ENCODE measurements at places on chromosomes 16 and 17.

- no peak for DNase-seq
Measured at GRCh38 chr17:8444494-8444893, 8.8 kb downstream of the NDEL1 start.

GRCh38 chr16:88086571-88087516 is 135.6 kb downstream of the BANP start:
- no peak for DNase-seq

DNA sequence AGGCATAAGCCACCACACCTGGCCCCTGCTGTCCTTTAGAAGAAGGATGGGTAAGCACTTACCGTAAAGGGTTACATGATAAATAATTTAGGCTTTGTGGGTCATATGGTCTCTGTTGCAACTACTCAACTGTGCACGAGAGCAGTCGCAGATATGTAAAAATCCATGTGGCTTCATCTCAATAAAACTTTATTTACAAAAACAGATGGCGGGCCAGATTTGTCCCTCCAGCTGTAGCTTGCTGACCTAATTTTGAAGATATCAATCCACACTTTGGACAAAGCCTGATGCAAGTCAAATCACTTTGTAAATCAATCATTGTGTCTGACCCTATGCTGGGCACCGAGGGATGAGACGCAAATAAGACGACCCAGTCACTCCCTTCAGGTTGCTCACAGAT is 12.1 kb downstream of the TEKT5 start:
- DNase-seq, result no peak

DNA sequence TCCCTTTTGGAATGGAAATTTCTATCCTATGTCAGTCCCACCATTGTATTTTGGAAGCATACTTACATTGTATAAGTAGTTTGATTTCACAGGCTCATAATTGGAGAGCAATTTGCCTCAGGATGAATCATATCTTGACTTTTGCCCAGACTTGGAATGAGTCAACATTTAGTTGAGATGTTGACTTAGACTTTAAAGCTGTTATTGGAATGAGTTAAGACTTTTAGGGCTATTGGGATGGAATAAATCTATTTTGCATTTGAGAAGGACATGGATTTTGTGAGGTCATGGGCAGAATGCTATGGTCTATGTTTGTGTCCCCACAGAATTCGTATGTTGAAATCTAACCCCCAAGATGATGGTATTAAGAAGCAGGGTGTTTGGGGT is 12.2 kb upstream of the ZNF594 start:
- peak; percentile 89 for DNase-seq

- DNase-seq, result no peak
Measured at GRCh38 chr16:14389359-14389758, 240.7 kb downstream of the PARN start.

GRCh38 chr16:13181432-13181831 is 280.0 kb downstream of the SHISA9 start:
- DNase-seq, result no peak

DNA sequence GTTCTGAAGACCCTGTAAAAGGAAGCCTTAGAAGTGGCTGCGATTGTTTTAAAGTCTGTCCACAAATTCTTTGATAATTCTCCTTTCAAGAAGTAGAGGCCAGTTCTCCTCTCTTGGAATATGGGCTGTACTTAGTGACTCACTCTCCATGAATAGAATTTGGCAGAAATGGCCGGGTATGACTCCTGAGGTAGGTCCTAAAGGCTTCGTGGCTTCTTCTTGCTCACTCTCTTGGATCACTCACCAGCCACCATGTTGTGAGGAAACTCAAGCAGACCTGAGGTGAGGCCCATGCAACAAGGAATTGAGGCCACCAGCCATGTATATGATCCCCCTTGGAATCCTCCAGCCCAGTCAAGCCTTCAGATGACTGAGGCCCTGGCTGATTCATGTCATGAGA is 75.8 kb downstream of the WWOX start:
- DNase-seq, result peak; percentile 40

GRCh38 chr17:75767881-75768280 is 2.9 kb upstream of the GALK1 start:
- DNase-seq, result no peak

- DNase-seq, result no peak
Measured at GRCh38 chr17:47703191-47703591, 9.2 kb downstream of the TBKBP1 start.

DNA sequence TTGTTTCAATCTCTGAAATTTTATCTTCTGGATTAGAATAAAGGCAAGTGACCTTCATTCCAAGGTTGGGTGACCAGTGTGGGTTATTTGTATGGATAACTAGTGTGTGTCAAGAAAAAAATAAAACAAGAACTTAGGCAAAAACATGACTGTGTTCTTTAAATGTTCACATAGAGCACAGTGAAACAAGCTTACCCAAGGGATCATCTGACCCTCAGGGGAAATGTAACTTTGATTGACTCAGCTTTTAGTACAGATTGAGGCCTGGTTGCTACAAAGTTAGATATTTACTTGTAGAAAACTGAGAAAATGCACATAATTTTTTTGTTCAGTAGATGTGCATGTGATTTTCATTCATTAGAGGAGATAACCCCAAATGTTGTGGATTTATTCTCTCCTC is 6.7 kb downstream of the CACNG3 start:
- no peak for DNase-seq

- peak; percentile 36 for DNase-seq
Measured at GRCh38 chr16:14111713-14112538, 40.8 kb downstream of the MRTFB start.

DNA sequence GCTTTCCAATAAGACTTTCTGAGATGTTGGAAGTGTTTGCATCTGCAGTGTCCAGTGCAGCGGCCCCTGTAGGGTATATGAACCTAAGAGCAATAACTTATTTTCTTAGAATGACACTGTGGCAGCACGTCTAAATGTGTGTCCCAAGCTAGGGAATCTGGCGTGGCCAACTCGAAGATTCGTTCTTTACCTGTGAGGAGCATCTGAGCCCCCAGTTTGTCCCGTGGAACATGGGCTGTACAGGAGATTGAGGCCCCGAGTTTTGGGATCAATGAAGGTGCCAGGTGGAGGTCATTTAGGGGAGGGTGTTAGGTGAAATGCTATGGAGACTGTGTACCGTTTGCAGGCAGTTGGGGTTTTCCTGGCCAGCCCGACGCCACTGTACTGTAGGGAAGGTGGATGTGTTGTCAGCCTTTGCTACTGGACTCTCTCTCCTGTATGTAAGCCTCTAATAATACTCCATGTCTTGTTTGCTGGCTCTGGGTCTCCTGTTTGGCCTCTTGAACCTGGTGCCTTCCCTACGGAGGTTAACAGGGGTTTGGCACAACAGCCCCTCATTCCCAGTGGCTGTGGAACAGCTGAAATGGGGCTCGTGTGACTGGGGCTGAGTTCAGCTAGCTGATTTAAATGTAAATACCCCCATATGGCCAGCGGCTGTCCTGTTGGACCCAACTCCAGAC is 45.5 kb upstream of the SDK2 start:
- DNase-seq, result no peak

DNA sequence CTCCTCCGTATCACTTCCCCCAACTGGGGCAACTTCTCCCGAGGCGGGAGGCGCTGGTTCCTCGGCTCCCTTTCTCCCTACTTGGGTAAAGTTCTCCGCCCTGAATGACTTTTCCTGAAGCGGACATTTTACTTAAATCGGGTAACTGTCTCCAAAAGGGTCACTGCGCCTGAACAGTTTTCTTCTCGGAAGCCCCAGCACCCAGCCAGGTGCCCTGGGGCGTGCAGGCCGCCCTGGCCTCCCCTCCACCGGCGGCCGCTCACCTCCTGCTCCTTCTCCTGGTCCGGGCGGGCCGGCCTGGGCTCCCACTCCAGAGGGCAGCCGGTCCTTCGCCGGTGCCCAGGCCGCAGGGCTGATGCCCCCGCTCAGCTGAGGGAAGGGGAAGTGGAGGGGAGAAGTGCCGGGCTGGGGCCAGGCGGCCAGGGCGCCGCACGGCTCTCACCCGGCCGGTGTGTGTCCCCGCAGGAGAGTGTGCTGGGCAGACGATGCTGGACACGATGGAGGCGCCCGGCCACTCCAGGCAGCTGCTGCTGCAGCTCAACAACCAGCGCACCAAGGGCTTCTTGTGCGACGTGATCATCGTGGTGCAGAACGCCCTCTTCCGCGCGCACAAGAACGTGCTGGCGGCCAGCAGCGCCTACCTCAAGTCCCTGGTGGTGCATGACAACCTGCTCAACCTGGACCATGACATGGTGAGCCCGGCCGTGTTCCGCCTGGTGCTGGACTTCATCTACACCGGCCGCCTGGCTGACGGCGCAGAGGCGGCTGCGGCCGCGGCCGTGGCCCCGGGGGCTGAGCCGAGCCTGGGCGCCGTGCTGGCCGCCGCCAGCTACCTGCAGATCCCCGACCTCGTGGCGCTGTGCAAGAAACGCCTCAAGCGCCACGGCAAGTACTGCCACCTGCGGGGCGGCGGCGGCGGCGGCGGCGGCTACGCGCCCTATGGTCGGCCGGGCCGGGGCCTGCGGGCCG is 1.6 kb downstream of the HIC1 start:
- no peak for DNase-seq

GRCh38 chr16:84237994-84238750 is 1.6 kb downstream of the KCNG4 start:
- DNase-seq, result no peak

DNA sequence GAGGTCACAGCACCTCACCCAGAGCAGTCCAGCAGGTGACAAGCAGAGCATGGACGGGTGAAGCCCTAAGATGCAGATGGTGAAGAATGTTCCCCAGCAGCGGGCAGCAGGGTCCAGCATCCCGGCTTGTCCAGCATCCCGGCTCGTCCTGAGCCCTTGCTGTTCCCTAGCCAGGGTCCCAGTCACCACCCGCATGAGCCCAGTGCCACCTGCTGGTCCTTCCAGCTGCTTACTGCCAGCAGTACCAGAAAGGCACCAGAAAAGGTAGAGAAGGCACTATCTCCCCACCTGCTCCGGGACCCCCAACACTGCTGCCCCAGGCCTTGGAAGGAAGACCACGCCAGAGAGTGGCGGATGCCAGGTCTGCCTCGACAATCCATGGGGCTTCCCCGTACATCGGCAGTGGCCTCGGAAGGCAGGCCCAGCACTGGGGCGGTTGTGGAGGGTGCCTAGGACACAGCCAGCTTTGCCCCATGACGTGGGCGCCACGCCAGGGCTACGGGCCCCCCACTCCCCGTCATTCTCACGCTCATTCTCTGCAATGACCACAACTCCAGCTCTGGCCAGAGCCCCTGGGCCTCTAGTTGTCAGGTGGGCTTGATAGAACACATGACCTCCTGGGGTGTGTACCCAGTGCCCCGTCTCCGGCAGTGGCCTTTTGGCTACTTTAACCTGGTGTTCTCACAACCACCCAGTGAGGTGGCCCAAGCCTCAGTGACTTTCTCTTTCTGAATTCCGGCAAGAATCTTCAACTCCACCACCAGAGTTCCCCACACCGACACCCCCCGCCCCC is 1.4 kb downstream of the CENPX start:
- DNase-seq, result peak; percentile 76

DNA sequence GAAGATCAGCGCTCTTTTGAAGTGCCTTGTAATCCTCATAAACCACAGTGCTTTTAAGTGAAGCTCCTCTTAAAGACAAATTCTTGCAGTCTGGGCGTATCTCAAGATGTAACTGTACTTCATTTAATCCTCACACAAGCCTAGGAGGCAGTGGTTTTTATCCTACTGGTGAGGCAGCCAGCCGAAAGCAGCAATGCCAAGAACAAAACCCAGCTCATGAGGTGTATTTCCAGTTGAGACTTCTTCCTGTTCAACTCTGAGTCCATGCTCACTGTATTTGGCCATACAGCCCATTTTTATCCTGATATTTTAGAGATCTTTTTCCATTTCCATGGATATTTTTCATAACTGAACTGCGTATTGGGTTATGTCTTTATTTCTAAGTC is 13.7 kb downstream of the CTRB2 start:
- DNase-seq, result peak; percentile 22

GRCh38 chr16:50309156-50309526 is 42.8 kb downstream of the ADCY7 start:
- DNase-seq, result no peak

GRCh38 chr17:17928398-17929287 is 43.6 kb downstream of the TOM1L2 start:
- DNase-seq, result no peak

DNA sequence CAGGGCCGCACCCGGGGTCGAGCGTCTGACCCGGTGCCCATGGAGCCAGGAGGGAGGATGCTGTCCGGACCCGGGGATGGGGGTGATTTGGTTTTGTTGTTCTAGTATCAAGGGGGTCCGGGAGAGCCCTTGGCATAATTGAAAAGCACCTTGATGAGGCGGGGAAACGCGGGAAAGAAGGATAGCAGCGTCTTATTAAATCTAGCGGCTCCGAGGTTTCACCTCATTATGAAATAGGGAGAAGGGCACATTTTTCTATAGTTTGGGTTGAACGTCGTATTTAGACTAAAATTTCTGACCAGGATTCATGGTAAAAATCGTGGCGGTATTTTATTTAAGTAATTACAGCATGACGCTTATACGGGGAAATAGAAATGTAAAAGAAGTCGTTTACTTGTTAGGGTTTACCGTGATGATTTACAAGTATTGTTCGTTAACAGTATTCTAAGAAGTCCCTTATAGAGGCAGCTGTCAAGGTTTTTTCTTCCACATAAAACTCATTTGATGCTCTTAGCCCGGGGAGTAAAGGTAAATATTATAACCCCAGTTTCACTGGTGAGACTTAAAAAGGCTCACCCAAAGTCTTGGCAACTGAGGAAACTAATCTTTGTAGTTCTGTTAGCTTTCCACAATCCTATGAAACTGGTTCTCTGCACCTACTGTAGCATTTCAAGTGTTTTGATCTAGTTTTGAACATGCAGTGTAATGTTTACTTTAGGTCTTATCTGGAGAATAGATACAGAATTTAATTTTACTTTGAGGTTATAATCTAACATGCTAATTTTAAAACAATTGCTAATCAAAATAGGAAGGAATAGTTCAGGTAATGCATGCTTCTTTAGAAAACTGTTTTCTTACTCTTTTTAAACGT is 756 bp downstream of the LUC7L3 start:
- no peak for DNase-seq

- DNase-seq, result peak; percentile 14
Measured at GRCh38 chr17:70355185-70355584, 185.9 kb downstream of the KCNJ2 start.

- peak; percentile 97 for DNase-seq
Measured at GRCh38 chr17:8209907-8210760, at the start of gene AURKB. Gene AURKB, minus strand, starts transcription at chr17:8210575. Its CDS starts 351 bp downstream, at chr17:8210224.

- peak; percentile 25 for DNase-seq
Measured at GRCh38 chr16:15708096-15708495, 58.1 kb downstream of the NDE1 start.
